ENCODE measurements at places on chromosomes 4 and X.

DNA sequence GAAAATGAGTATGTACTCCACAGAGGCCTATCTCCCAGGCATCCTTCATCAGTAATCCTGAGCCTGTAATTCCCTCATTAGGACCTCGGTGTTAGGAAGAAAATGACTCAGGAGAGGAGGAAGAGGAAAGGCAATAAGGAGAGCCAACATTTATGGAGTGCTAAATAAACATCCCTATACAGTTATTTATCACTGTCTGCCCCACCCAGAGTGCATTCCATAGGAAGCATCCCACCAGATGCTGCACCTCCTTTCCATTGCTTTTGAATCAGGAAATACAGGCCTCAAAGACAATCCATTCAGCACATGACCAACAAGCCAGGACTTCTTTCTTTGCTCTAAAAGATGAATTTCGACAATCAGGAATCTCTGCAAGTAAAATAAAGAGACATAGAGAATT lies 47.6 kb downstream of the USP38 start:
- DNase-seq = no peak

DNA sequence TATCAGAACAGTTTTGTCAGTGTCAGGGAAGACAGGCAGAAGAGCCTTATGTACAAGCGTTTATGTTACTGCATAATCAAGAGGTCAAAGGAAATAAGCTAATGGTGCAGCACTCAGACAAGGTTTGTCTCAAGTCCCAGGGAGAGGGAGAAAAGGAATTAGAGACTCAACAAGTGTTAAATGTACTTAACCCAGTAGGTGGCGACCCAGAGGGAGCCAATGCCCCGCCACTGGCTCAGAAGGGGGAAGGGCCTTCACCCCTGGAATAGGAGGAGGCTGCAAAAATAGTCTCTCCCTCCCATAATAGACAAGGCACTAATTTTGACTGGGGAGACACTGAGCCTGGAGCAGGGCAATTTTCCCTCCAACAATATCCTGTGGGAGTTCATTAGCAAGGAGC lies 14.1 kb upstream of the PAPSS1 start:
- peak; percentile 32 for DNase-seq

DNA sequence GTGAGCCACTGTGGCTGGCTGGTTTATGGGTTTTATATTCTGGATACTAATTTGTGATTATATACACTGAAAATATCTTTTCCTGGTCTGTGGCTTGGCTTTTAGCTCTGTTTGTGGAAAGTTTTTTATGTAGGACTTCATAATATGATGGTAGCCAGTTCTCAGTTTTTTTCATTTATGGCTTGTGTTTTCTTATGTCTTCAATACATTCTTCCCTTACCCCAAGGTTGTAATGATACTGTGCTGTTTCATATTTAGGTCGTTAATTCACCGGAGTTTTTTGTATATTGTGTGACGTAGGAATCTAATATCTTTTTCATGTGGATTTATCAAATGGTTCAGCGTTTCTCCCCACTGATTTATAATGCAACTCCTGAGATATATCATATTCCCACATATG lies 6.6 kb downstream of the ZFX start:
- DNase-seq = no peak

DNA sequence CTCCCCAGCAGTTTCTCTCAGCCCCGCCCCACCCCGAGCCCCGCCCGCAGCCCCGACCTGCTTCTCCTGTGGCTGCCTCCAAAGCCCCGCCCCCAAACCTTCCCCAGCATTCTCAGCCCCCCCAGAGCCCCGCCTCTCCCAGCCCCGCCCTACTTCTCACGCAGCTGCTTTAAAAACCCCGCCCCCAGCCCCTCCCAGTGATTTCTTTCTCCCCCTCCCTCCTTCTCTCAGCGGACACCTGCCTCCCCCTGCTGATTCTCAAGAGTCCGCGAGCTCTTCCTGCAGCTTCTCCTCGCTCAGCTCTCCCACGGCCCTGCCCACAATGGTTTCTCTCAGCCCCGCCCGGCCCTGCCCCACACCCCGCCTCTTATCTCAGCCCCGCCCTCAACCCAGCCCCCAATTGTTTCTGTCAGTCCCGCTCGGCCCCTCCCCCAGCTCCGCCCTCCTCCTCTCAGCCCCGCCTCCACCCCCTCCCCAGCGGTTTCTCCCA lies 636 bp upstream of the EOLA1 start:
- DNase-seq = peak; percentile 91

DNA sequence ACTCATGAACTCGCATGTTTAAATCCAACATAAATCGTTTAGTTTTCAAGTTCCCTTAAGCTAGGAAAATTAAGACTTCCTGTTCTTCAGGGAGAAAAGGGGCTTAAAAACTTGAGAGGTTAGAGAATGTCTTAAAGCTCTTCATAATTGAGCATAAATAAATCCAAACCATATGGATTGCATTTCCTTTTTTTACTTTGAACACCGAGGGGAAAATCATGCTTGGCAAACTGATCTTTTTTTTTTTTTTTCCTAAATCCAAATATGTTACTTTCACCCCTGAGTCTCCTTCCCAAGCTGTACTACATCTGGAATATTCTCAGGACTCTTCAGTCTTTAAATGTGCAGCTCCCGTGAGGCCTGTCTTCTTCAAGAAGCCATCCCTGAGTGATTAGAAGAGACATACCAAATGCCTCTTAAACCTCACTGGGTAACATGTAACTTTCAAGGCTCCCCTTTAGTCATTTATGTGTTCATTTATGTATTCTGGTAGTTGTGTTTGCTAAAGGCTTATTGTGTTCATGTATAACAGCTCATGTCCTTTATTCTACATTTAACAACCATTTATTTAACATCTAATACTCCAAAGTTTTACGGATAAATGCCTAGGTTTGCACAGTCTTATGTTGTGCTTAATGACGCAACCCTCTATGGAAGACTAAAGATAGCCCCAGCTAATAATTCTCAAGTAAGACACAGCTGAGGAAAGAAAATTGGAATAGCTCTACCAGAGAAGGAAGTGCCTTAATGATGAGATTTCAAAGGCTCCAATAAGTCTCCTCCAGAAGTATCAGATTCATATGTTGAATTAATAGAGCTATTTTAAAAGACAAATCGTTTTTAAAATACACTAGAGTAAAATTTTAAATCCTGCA lies 107.0 kb downstream of the AGTR2 start:
- no peak for DNase-seq

GRCh38 chr4:80024335-80024734 lies 48.7 kb downstream of the ANTXR2 start:
- DNase-seq = no peak

GRCh38 chr4:93084599-93085305 lies 743.8 kb upstream of the ATOH1 start:
- DNase-seq = no peak

- no peak for DNase-seq
These were observed 70.8 kb downstream of the RWDD4 start for GRCh38 chr4:183588169-183588675.

- DNase-seq = no peak
These were observed 46.1 kb downstream of the CNOT6L start for GRCh38 chr4:77773101-77773500.

DNA sequence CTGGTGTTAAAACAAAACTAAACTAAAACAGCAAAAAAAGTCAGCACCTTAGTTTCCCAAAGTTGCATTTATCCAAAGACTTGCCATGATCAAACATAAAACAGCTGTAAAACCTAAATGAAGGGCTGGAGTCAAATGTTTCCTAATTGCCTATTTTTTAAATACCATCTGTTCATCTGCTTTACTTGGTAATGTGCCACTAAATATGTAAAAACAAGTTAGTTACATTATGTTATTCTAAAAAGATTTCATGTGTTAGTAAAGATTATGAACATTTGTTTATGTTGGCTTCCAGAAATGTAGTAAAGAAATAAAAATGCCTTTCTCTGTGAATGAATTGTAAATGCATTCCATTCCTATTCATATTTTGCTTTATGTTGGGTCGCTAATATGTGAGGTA lies 977.8 kb downstream of the FSTL5 start:
- DNase-seq = no peak

GRCh38 chr4:172124656-172125308 lies 311.6 kb downstream of the GALNTL6 start:
- DNase-seq = no peak

DNA sequence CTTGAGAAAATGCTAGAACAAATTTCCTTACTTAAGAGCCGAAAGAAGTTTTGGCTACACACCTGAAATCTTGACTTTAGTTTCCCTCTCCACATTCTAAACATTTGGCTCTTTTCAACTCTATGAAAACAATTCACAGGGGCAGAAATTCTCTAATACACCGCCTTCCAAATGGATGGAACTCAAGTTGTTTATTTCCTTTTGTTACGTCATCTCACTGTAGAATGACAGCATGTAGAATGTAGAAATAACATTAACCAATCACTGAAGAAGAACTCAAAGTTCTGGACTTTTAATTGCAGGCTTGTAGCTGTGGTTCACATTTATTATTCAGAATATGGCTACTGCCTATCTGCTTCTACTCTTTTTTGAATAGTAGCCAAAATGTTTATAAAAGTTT lies 1.9 kb downstream of the DMP1 start:
- DNase-seq = no peak

DNA sequence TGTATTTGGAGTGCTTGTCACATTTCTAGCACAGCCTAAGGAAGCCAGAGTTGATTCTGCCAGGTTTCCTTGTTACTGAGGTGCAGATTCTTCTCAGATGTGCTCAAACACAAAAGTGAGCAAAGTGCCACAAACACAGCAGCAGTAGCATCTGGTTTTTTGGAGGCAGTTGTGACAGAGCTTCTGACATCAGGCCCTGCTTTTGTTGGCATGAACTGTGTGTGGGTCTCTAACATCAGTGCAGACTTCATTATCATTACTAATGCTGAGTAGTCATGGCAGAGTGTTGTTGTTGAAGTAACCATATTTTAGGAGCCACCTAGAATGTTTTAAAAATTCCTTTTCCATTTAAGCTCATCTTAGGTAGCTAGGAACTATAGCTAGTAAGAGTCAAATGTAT lies 656.6 kb downstream of the ANKRD50 start:
- DNase-seq = no peak

GRCh38 chrX:132219343-132219768 lies at the start of gene RAP2C:
Gene RAP2C, minus strand, starts transcription at chrX:132219447. Its CDS starts 2,179 bp downstream, at chrX:132217268.
- peak; percentile 62 for DNase-seq

DNA sequence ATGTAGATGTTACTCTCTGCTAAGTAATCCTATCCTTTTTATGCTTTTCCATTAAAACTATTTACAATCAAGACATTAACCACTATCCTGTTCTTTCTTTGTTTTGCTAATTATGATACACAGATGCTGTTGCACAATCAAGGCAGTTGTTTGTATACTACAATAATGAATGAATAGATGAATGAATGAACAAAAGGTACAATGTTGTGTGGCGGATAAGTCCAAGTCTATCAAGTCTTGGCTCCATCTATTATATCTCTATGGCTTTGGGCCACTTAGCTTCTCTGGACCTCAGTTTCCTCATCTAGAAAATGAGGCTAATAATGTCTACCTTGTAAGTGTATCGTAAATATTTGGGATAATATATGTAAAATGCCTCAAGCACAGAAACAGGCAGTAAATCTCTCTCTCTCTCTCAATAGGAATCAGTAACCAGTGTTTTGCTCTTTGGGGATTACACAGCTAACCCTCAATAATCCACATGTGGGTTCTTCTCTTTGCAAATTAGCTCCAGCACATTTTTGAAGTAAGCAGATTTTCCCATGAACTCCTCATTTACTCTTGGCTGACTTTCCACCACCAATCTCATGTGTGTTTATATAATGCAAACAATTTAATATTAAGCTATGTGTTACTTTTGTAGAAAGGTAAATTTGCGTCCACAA lies 27.8 kb upstream of the TSPAN5 start:
- no peak for DNase-seq

DNA sequence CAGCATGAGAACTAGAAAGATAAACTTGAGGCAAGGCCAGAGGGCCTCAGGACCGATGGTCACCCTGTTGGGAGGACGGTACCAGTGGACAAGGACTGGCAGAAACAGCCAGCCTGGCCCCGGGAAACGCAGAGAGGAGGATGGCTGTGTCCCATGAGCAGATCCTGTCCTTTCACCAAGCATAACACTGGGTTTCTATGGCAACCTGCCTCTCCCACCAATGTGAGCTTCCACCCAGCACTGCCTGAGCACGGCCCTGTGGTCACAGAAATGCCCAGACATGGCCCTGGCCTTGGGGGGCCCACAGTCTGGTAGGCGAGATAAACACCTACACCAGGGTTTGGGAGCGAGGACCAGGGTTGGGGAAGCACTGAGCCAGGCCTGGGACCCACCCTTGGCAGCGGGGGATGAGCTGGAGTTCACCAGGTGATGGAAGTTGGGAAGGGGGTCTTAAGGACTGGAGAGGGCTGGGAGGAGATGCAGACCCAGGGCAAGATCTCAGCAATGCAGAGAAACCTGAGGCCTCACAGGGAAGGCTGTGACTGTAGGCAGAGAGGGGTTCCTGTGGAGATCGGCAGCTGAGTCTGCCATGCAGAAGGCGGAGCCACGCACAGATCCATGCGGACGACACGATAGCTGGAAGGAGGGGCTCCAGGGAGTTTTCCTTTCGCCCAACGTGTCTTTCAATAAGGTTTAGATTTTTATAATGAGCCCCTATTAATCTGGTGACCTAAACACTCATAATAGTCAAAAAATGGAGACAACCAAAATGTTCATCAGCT lies 32.7 kb upstream of the CRMP1 start:
- no peak for DNase-seq

- DNase-seq = no peak
These were observed 48.4 kb downstream of the MAGEB17 start for GRCh38 chrX:16215660-16216059.

DNA sequence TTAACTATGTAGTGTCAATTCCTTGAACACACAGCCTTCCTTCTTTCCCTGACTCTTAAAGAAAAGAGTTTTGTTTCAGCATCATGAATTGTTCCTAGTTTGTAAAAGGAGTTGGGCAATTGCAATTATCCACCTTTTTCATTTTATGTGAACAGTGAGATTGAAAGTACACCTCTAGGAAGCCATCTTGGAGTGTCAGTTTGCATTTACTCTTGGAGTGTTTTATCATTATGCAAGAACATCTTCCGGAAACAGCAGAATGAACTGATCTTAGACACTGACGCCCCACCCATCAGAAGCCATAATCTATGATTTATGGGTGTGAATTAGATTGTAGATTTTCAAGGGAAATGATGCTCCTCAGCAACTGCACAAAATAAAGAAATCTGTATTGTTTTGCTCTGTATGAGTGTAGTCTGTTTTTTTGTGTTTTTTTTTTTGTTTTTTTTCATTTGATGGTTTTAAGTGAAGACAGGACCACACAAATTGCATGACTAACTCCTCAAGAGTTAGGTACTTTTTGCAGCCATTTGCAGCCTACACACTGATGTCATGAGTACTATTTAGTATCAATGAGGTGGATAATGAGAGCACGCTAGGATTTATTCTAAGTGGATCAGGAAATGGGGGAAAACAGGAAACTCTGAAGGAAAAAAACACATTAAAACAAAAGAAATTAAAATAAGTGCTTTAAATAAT lies 19.5 kb upstream of the FGF2 start:
- DNase-seq = no peak

- DNase-seq = no peak
These were observed 295.7 kb downstream of the GPAT3 start for GRCh38 chr4:83831588-83831987.

DNA sequence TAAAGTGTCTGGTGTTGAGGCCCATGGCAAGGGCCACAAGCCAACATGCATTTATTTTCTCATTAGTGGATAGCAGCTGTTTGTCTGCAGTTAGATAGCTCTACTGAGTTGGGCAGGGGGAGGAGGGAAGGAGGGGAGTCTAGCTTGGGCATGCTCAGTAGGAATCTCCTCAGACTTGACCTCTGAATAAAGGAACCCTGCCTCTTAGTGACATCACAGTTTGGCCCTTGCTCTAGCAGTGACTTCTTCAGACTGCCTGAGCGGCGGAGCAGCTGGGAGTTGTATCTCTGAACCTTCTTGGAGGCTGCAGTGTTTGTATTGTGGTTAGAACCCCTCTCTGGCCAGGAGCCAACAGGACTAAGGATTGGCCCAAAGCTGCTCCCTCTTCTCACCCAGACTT lies 57.4 kb downstream of the BCORL1 start:
- no peak for DNase-seq
